ENCODE measurements at places on chromosomes 16 and 17. TPM values are rescaled to one million over a fixed set of nuclear protein-coding genes. Genes with fewer than 3 reads are reported as not detected.
A peak's percentile ranks its signal among the peaks of the same experiment; 100 is the strongest.

GRCh38 chr16:72932677-72933335, 115.1 kb downstream of the ZFHX3 start:
- peak; percentile 60 for DNase-seq
- H3K27ac ChIP-seq: peak overlapping the region; percentile 41
- H3K4me3 ChIP-seq: no peak overlapping the region
- no peaks in the 10 kb centered on the region for H3K36me3 ChIP-seq
- H3K4me1 ChIP-seq: peaks cover 59% of the 10 kb centered on the region

- H3K4me3 ChIP-seq: no peak overlapping the region
- H3K4me1 ChIP-seq: no peaks in the 10 kb centered on the region
- H3K27ac ChIP-seq: no peak overlapping the region
- H3K36me3 ChIP-seq: no peaks in the 10 kb centered on the region
- peaks cover 28% of the 10 kb centered on the region for H3K27me3 ChIP-seq
These were observed 192.8 kb downstream of the SHCBP1 start for GRCh38 chr16:46428108-46429061.

DNA sequence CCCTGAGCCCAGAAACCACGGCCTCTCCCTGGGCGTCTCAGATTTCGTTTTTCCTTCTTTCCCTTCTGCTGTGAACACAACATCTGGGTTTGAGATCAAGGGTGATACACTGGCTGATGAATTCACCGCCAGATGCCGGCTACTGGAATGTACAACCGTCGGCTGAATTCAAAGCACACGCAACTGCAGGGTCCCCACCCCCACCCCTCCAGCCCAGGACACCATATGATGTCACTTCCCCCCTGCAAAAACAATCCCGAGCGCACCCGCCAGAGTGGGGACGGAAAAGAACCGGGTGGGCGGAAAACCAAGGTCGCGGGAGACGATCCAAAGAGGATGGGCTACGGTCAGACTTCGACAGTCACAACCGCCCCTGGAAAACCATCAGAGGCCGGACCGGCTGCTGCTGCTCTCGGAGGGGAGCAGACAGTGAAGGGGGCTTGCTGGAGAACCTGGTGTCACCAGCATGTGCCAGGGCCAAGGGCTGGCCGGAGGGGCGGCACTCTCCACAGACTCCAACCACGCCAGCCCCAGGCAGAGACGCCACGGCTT, 23.3 kb downstream of the CEP295NL start:
- H3K27ac ChIP-seq: peak overlapping the region; percentile 90
- H3K4me3 ChIP-seq: peak overlapping the region; percentile 11
- no peaks in the 10 kb centered on the region for H3K27me3 ChIP-seq
- H3K4me1 ChIP-seq: peaks cover 92% of the 10 kb centered on the region
- DNase-seq: peak; percentile 94

The CCR7 gene
- not detected for total RNA-seq

The HSD11B2 gene
- 0.14 TPM for total RNA-seq

The TRIM16 gene
- 8.8 TPM for total RNA-seq

The VAC14 gene
- total RNA-seq: 18.4 TPM

All from sigmoid colon (tissue), 7 donors.